A549 treated with CORT108297 at 1 μM for 4 hours (cell line): ENCODE measurements at places on chromosomes 5 and 9. TPM values are rescaled to one million over a fixed set of nuclear protein-coding genes. Genes with fewer than 3 reads are reported as not detected.

The PAEP gene
- 0.14 to 0.28 TPM (median 0.21 TPM) in 5 replicates for total RNA-seq

The PCA3 gene
- total RNA-seq, result not detected in 5 replicates

The SERF1B gene
- total RNA-seq, result 71.2 to 87.2 TPM (median 78.7 TPM) in 5 replicates

The C9 gene
- total RNA-seq, result not detected in 5 replicates

The CTNND2 gene
- total RNA-seq, result not detected in 5 replicates

The RAD17 gene
- total RNA-seq, result 15.4 to 19.6 TPM (median 17.1 TPM) in 5 replicates

The ZFP37 gene
- total RNA-seq, result 1.3 to 2.3 TPM (median 1.6 TPM) in 5 replicates

The MELK gene
- 62.8 to 88.5 TPM (median 71.3 TPM) in 5 replicates for total RNA-seq

The ADAMTS19 gene
- not detected in 5 replicates for total RNA-seq

The CTXN3 gene
- total RNA-seq, result not detected in 5 replicates

The KCNV2 gene
- not detected in 5 replicates for total RNA-seq

The VDAC1 gene
- total RNA-seq, result 397 to 403 TPM (median 398 TPM) in 5 replicates

The FOXD4L5 gene
- 0.03 to 0.07 TPM (median 0.04 TPM) in 3 of 5 replicates, not detected in the others for total RNA-seq
